ENCODE measurements at places on chromosomes 1 and 21.

GRCh38 chr21:46622226-46622625 lies 13.2 kb upstream of the PRMT2 start:
- DNase-seq = no peak

- DNase-seq = no peak
These were observed 49.5 kb upstream of the GCLM start for GRCh38 chr1:93958726-93959100.

- DNase-seq = no peak
These were observed 76.6 kb downstream of the RAB3GAP2 start for GRCh38 chr1:220195701-220196100.

DNA sequence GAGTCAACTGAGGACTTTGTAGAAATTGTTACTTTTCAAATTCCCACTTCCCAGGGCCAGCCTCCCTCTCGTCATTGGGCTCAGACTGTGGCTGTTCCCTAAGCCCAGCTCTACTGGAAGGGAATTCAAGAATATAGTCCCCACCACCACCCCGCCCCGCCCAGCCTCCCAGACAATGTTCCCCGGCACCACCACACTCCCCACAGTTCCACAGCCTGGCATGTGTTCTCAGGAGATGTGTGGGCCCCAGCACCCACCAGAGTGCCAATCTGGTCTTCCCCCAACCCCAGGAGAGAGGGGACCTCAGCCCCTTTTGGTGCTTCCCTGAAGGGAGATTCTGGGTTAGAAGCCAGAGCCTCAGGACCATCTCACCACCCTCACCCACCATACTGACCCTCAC lies 120.1 kb downstream of the SYT2 start:
- DNase-seq = no peak

DNA sequence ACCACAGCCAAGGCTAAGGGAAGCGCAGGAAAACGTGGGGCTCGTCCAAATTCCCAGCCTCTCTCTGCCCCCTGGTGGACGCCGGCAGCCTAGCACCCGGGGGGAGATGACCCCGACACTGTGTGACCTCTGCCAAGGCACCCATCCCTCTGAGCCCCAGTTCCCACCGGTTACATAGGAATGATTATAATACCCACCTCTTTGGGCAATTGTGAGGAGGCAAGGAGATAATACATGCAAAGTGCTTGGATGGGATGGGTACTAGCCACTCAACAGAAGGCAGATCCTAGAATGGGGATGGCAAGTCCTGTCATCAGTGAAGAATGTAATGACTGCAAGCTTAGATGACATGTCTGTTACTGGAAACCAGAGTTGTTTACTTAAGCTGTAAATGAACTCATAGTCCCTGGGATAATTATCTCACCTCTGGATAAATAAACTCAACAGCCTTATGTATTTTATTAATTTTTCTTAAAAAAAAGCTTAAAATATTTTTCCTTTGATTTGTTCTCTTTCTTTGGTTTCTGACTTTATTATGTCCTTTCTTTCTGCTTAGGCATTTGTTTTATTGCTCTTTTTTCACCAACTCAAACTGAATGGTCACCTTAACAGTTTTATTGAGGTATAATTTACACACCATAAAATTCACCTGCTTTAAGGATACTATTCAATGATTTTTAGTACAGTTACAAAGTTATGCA lies 11.3 kb upstream of the BMP8B start:
- DNase-seq = peak; percentile 57

DNA sequence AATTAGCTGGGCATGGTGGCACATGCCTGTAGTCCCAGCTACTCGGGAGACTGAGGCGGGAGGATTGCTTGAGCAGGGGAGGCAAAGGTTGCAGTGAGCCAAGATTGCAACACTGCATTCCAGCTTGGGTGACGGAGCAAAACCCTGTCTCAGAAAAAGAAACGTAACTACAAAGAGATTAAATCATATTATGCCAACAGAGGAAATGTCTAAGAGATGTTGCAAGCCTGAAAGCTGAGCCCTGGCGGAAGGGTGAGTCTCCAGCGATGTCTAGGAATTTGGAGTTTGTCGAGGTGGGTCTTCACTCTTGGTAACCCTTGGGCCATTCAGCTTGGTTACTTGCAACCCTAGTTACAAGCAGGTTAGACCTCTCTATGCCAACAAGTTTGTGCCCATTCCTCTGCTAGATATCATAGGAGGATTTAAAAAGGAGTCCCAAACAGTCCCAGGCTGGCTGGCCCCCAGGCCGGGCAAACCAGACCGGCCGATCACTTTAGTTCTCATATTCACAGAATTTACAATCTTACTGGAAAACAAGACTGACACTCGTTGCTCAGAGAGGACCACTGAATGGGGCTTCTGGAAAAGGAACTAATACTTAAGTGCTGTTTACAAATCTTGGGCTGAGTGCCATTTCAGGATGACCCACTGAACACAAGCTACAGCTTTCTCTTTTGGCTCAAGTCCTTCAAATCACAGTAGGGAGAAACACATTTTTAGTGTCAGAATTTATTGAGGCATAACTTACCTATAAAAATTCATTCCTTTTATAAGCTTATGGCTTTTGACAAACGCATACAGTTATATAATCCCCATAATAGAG lies 27.1 kb downstream of the SLC30A1 start:
- no peak for DNase-seq

DNA sequence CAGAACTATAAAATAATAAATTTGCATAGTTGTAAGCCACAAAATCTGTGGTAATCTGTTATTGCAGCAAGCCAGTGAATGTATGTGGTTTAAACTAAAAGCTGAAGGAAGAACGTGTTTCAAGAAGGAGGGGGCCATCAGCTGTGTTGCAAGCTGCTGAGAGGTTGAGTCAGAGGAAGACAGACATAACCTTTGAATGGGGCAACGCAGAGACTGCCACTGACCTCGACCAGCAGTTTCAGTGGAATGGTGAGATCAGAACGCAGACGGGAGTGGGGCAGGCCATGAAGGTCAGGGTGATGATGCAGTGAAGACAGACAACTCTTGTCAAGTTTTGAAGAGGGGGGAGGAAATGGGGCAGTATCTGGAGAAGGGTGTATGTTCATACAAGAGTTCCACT lies 23.2 kb upstream of the QSOX1 start:
- no peak for DNase-seq

DNA sequence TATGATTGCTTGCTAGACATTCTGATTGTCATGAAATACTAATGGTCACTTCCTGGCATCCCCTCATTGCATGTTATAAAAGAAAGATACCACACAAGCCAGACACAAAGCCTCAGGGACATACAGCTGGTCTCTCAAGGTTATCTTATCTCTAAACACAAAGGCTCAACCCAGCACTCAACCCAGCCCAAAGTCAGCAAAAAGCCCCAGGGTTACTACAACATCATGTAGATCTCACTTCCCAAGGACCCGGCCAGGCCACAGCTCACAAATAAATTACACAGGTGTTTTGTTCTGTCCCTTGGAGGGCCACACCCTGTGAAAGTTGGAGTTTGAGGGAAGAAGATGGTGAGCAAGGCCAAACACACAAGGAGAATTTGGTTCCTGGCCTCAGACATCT lies 109.7 kb upstream of the BARHL2 start:
- no peak for DNase-seq

DNA sequence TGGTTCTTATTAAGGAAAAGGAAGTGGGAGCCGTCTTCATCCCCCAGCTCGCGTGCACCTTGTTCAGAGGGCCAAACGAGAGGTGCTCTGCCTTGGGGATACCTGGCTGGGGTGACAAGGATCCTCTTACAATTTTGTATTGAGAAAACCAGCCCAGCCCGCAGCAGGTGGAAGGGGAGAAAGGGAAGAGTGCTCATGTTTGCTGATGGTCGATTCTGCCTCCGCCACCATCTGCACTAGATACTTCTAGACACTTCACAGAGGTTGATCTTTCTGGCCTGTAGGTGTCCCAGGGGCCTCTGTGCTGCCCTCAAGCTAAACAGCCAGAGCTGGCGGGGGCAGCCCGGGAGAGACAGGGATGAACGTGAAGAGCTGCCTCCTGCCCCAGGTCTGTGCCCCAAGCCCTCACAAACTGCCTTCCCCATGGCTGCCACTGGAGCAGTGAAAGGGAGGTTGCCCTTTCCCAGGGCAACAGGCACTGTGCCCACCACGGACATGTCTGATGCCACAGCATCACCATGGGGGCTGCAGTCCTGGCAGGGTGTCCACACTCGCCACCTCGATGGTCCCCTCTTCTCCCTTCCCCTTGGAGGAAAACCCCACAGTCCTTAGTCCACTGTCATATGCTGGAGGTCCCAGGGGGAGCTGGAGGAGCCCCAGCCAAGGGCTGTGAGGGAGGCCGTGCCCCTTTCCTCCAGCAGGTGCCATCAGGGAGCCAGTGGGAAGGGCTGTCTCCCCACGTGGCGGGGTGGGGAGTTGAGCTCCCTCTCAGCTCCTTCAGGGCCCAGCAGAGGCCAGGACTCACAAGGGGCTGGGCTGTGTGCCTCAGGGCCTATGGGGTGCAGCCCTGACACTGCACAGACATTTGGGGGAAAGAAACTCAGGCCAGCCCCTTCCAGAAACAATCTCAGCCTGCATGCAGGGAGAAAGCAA lies 8.1 kb downstream of the ADPRS start:
- no peak for DNase-seq

GRCh38 chr1:224266915-224267856 lies 62.8 kb downstream of the NVL start:
- no peak for DNase-seq

GRCh38 chr1:156151093-156151688 lies 2.2 kb upstream of the SEMA4A start:
- DNase-seq = no peak

DNA sequence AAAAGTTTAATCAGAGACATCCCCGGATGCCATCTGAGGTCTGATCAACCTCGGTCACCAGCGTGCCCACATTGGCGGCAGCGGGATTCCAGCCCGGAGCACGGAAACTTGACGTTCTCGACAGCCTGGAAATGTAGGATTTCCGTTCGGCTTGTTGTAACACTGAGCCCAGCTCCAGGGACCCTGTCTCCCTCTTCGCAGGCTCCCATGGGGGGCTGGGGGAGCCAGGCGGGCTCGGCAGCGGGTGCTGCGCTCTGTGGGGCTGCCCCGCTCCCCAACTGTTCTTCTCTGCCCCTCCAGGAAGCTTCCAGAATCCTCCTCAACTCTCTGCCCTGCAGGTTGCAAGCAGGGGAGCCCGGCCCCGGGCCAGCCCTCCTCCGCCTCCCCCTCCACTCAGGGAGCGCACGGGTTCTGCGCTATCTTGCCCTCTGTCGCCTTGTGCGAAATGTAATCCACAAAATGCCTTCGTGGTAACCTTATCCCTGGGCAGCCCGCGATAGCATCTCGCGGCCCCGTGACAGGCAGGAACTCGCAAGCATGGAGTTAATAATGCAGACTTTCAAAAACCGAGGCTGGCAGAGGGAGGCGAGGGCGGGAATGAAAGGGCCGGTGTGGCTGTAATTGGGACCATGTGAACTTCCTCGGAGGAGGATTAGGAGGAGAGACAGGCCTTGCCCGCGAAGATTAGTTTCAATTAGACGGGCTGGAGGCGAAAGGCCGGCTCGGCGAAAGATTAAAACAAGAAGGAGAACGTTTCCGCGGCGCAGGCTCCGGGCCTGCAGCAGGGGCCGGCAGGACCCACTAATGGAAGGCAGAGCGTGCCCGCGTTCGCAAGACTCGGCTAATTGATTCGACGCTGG lies 53.9 kb upstream of the TTC34 start:
- no peak for DNase-seq

DNA sequence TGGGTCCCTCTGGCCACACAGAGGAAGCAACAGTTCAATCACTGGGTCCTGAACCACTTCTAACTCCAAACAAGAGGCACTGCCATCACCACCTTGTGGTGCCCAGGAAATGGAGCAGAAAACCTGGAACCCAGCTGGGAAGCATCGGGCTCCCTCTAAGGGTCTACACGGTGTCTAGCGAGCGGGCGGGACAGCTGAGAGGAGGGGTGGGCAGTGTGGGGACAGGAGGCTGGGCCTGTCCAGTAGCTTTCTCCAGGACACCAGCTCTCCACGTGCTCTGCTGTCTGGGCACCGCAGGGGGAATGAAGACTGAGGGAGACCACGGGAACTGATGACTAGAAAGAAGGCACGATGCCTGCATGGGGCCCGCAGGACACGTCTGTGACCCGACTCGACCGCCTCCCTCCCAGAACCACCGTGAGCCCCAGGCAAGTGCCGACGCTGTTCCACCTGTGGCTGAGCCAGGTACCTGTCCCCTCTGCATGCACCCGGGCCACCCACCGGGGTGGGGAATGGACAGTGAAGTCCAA lies 5.4 kb upstream of the PRDM15 start:
- no peak for DNase-seq

DNA sequence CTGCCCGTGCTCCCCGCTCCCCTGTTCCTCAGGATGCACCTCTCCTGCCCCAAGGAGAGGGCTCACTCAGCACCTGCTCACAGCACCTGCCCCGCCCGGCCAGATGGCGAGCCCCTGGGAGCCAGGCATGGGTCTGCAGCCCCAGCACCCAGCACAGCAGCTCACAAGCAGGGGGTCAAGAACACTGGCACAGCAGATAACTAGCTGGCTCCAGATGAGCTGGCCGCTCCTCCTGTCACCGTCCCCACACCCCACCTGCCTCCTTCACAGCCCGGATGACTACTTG lies 20.9 kb upstream of the EVA1B start:
- no peak for DNase-seq

GRCh38 chr1:48285525-48285924 lies 63.0 kb downstream of the SLC5A9 start:
- DNase-seq = no peak

- no peak for DNase-seq
These were observed 918 bp upstream of the JTB start for GRCh38 chr1:153978274-153978909.

- no peak for DNase-seq
These were observed 2.3 kb upstream of the BCAN start for GRCh38 chr1:156639601-156640101.

DNA sequence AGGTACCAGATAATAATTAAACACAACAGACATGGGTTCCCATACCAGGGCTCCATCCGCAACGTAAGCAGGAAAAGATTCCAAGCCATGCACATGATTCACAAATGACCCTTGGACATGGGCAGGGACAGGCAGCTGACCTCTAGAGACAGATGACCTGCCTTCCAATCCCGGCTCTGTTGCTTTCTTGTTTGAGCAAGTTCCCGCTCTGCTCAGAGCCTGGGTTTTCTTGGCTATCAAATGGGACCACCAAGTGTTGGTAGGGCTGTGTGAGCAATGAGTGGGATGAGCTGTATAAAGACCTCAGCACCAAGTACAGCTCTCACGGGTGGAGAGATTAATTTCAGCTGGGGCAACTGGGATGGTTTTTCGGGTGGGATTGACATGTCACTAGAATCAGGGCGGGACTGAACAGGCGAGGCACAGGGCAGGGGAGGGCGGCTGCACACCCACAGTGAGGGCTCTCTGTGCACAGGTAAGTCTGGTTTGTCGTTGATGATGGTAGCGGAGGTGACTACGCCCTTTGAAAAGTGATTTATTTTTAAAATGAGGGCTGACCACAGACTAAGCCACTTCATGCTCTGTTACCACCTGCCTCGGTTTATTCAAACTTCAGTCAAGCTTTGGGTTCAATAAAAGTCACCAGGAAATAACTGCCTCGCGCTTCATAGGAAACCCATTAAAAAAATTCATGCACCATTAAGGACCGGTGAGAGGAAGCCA lies 57.5 kb upstream of the IFFO2 start:
- DNase-seq = no peak

GRCh38 chr21:37219761-37220432 lies 47.2 kb downstream of the VPS26C start:
- no peak for DNase-seq
